ENCODE measurements at places on chromosomes 13 and 19. TPM values are rescaled to one million over a fixed set of nuclear protein-coding genes. Genes with fewer than 3 reads are reported as not detected.

The MCEMP1 gene
- total RNA-seq: not detected

The LGALS4 gene
- total RNA-seq: 321 TPM

The BCAM gene
- 30.0 TPM for total RNA-seq

The C13orf42 gene
- total RNA-seq: not detected
